ENCODE measurements at places on chromosomes 2 and 18.

DNA sequence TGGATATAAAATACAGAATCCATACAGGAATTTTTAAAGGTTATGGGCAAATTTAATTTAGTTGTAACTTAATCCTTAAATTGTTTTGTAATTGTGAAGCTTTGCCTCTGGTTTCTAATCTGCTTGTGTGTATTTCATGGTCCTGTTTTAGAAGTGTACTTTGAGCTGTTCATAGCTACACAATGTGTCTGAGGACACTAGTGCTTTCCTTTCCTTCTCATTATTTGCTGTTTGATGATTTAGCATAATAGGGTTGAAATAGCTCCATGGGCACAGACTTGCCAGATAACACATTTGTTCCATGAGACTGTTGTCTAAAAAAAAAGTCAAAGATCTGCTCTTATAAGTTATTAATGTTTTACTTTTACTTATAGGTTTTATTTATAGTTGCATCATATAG is 134.2 kb downstream of the MYO1B start:
- no peak for DNase-seq

GRCh38 chr2:217854684-217855420 is 147.9 kb downstream of the TNS1 start:
- no peak for DNase-seq

DNA sequence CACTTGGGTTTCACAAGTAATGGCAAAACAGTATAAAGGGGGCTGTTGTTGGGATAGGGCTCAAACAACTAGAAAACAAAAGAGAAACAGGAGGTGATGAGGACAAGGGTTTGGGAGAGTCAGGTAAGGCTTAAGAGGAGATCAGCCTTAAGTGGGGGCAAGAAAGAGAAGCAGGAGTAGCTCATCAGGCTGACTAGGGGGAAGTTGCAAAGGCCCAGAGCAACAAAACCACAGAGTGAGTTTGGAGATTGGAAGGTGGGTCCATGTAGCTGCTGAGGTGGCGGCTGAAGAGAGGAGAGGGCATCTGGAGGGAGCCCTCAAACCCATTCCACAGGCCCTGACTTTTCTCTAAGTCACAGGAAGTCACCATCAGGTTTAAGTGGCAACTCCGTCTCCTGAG is 126.0 kb downstream of the MREG start:
- no peak for DNase-seq

DNA sequence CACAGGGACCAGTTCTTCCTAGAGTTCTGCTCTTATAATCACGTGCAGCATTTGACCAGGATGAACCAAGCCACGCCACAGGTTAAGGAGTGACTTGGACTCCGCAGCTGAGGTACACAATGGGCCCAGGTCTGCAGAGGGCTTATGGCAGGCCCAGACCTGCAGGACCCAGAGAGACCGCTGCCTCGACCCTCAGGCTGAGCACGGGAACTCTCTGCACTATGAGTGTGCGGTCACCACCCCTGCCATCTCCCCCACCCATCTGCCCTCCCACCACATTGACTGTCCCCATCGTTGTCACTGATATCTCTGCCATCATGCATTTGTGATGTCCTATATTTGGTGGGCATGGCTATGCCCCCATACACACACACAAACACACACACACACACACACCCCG is 45.7 kb upstream of the HPCAL1 start:
- DNase-seq, result no peak

DNA sequence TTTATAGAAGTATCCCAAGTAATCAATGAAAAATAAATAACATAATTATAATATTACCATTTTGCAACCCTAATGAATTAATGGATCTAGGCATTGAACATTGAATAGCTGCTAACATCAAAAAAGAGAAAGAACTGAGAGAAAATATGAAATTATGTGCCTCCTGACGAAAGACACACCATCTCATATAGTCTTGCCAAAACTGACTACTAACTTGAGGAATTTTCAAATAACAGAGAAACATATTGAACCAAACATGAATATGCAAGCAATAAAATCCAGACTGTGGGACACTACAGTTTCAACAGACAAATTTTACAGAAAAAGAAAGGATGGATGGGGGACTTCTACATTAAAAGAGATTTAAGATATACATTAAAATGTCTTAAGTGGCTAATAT is 165.7 kb downstream of the WDPCP start:
- no peak for DNase-seq
